ENCODE measurements at places on chromosomes 13 and 19.

GRCh38 chr13:74883834-74884233, 598.1 kb downstream of the TBC1D4 start:
- no peak for DNase-seq

GRCh38 chr13:75647126-75647784, 11.1 kb downstream of the LMO7 start:
- DNase-seq = no peak

GRCh38 chr13:109989155-109989554, 202.8 kb upstream of the IRS2 start:
- no peak for DNase-seq

DNA sequence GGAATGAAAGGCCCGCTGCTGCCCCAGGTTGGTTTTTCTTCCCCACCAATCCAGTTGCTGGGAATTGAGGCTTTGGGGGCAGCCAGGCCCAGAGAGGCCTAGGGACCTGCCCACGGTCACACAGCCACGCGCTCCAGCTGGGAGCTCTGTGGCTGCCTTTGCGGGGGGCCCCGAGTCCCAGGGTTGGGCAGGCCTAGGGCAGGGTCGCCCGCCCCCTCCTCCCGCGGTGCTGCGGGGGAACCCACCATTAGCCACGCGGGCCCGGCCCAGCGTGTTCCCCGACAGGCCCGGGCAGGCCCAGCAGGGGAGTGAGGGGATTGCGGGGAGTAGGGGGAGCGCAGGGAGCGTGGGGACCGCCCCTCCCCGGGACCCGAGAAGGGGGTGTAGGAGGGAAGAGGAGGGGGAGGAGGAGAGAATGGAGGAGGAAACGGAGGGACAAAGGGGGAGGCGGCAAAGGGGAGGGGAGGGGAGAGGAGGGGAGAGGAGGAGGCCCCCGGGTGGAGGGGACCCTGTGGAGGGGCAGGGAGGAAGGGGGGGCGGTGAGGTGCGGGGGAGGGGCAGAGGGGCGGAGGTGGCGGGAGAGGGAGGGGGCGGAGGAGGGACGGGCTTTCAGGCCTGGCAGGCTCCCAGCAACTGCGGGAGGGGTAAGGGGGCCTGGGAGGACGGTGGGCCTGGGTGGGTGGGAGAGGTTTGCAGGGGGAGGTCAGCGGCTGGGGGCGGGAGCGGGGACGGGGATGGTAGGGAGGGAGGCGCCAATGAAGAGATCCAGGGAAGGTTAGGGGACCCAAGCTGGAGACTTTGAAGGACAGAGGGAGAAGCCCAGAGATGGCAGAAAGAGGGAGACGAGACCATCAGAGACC, 12.9 kb upstream of the TLE2 start:
- no peak for DNase-seq

DNA sequence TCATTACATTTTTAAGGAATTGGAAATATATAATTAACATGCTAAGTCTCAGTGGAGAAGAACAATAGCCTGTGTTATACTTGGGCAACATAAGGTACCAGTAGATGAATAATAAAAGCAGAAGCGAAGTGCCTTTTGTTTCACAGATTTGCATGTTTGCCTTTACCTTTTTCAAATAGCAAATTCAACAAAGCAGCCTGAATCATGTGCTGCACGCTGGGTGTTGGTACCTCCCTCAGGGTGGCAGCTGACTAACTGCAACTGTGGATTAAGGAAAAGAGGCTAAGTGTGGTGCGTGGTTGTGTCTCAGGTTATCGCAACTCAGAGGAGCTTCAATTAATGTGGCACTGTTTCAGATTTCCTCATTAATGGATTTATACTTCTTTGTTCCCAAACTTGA, 189.0 kb downstream of the LMO7 start:
- no peak for DNase-seq

DNA sequence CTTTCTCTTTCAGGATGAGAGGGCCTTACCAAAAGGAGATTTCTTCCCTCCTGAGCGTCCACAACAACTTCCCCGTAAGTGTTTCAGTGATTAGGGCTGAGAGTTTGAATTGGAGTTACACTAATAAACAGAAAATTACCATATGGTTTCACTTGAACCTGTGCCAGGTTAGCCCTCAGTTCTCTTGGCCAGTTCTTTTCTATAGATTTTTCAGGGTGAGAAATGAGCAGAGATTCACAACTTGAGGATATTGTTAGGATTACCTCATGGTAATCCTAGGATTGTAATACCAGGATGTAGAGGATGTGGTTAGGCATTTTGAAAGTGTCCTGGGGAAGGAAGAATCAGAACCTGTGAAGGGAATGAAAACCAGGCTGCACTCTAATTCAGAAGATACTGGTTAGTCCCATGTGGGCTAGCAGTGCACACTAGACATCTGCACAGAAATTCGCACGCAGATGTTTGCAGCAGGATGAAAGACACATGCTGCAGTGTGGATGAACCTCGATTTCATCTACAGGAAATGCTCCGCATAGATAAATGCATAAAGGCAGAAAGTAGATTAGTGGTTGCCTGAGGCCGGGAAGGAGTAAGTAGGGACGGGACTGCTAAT, 24.1 kb downstream of the HNRNPM start:
- DNase-seq = no peak

DNA sequence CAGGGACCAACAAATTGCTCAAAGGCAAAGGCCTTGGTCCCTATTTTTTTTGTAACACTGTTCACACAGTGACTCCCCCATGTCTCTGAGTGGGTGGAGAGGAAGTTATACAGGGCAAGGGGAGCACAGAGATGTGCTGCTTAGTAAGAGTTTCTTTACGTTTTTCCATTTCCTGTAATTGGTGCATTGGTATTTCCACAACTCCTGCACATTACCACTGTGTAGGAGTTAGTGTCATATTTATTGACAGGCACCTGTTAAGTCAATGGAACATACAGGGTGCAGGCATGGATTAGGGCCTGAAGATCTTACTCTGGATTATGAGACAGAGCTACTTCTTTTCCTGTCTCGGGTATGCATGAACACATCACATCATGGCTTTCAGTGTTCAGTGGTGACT, 45.2 kb downstream of the SOX21 start:
- no peak for DNase-seq

DNA sequence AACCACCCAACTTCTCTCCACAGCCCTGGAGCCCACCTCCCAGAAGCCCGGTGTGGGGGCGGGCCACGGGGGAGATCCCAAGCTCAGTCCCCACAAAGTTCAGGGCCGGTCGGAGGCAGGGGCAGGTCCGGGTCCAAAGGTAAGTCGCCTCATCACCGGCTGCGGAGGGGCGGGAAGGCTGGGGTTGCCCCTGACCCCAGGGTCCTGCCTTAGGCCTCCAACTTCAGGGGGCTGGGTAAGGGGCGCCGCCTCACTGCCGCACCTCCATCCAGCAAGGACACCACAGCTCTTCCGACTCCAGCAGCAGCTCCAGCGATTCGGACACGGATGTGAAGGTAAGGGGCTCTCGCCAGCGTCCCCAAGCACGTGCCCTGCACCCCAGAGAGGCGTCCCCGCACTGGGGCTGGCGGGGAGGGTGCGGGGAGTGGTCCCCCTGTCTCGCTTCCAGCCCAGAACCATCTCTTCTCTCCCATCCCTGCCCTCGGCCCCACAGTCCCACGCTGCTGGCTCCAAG, 358 bp downstream of the C19orf33 start:
- DNase-seq = no peak

DNA sequence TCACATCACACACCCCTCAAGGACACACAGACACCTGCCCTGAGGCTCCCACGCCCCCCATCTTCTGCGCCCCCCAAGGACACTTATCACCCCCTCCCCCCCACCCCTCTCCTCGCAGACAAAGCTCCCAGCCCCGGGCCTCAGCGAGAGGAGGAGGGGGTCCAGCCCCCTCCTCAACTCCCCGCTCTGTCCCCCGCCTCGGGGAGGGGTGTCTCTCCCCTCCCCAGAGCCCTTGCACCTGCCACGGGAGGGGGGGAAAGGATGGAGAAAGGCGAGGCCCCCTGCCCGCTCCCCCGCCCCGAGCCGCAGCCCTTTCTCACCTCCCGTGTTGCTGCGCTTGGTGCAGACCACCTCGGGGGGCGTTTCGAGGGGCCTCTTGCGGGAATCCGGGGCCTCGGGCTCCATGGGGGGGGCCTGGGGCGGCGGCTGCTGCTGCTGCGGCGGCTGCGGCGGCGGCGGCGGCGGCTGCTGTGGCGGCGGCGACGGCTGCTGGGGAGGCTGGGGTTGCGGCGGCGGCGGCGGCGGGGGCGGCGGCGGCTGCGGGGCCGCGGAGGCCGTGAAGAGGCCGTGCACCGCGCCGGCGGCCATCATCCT, 621 bp downstream of the NOVA2 start:
- DNase-seq = no peak
